ENCODE measurements at places on chromosomes 3 and 15.

- DNase-seq = no peak
Observed at GRCh38 chr15:101620671-101621070, 31.5 kb downstream of the TM2D3 start.

DNA sequence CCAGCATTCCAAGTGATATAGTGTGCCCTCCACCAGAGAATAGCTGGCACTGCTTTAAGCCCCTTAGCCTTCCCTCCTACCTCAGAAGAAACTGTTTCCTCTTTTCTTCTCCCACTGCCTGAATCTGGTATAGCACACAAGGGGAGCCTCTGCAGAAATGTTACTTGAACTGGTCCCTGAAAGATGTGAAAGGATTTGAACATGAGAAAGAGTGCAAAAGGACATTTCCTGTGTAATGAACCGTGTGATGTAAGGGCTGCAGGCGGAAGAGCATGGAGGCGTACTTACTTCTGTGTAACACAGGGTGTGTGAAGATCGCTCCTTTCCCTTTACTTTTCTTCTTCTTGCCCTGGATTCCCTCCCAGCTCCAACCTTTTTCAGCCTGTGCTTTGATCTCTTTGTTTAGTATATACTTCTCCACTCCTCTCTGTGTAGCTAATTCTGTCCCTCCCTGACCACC, 8.4 kb downstream of the TMOD3 start:
- no peak for DNase-seq

- DNase-seq = no peak
Observed at GRCh38 chr15:27850981-27851857, 247.9 kb downstream of the OCA2 start.

DNA sequence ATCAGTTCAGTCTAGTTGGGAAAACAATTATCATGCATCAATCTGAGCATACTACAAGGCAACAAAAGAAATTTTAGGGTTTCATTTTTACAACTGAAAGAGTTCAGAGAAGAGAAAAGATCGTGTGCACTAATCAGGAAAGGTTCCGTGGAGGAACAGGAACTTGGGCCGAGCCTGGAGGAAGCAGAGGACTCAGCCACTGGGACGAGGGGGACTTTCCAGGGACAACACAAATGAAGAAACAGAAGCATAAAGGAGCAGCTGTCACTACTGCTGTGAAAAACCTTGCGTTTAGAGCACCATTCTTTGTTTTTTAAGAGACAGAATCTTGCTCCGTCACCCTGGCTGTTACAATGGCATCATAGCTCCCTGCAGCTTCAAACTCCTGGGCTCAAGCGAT, 60.5 kb downstream of the MYO1E start:
- no peak for DNase-seq

GRCh38 chr3:101829874-101830273, 19.4 kb upstream of the NFKBIZ start:
- DNase-seq = no peak

DNA sequence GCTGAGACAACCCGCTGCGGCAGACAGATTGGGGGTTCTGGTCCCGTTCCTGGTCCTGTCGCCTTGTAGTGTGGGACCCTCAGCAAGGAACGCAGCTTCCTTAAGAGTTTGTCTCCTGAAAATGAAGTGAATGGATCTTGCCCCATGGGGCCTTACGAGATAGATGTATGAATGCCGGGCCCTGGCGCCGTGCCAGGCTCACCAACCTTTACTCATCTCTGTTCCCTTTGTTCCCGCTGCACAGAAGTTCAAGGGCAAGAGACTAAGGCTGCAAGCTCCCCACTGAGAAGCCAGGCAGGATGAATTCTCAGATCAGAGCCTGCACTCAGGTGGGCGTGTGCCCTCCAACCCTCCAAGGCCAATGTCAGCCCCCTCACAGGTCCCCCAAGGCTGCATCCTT, 162.7 kb upstream of the IQSEC1 start:
- no peak for DNase-seq

GRCh38 chr15:84816694-84817465, at the start of gene ALPK3:
ALPK3 (plus strand) TSS chr15:84817356; CDS start chr15:84817453, 97 bp downstream.
- no peak for DNase-seq

All from HuH-7 (cell line).